ENCODE measurements at places on chromosomes 2 and 18.
A peak's percentile ranks its signal among the peaks of the same experiment; 100 is the strongest.

DNA sequence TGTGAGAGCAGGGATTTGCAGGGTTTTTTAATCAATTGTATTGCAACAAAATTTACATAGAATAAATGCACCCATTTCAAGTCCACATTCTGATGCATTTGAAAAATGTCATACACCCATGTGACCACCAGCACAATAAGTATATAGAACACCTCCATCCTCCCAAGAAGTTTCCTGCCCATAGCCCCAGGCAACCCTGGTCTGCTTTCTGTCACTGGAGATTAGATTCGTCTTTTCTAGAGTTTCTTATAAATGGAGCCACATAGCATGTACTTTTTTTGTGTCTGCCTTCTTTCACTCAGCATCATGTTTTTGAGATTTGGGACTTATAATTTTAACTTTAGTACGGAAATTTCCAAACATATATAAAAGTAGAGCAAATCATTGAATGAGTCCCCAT, 127.2 kb upstream of the EPAS1 start:
- DNase-seq = no peak

DNA sequence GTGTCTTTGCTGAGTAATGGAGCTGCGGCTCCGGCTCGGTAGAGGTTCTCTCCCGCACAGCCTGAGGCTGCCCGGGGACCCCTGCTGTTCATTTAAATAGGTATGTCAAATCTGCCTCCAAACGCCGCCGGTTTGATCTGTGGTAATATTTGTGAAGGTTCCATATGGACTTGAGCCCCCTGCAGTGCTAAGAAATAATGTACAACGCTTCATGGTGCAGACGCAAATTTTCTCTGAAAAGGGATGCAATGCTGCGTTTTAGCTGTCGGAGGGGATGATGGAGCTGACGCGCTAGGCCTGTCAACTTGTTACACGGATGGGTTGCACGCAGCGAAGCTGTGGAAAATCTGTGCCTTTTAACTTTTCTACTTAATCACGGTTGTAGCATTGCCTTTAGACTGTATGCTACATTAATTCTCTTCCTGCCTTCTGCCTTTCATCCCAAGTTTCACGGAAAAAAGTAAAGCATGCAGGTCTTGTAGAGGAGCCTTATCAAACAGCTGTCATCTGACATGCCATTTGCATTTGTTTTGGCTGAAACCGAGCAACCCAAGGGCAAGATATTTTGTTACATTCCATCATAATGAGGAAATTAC, 43.2 kb downstream of the MRPS9 start:
- DNase-seq = no peak

DNA sequence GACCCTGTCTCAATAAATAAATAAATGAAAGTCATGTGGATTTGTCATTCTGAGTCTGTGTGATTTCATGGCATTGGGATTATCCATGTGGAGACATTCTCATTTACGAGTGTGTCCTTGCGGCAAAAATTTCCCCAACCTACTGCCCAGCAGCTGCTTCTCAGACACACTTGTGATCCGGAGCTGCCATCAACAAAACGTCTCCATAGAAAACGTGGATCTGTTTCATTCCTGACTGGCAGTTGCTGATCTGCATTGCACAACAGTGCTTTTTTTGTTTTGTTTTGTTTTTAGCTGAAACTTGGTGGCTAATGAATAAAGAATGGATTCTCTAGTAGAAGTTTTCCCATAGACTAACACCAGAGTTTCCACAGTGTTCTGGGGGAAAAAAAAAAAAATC, 74.7 kb downstream of the TGIF1 start:
- no peak for DNase-seq

DNA sequence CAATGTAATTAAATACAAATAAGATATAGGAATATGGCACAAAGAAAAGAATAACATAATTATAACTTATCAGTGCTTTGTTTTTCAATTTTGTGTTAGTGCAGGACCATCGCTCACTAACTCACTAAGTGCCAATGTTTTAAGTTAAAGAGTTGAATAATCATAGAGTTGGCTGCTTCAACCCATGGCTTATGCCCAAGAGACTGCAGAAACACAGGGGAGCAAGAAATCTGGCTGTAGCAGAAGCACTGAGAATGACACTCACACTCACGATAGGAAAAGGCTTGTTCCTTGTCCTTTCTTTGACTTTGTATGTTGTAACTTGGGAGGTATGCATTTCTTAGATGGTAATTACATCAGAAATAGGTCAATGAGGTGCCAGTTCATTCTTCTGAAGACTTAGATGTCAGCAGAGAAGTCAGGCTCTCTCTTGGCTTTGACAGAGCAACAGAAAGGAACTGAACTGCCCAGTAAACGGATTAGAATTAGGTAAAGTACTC, 852.2 kb downstream of the LRRTM4 start:
- no peak for DNase-seq

DNA sequence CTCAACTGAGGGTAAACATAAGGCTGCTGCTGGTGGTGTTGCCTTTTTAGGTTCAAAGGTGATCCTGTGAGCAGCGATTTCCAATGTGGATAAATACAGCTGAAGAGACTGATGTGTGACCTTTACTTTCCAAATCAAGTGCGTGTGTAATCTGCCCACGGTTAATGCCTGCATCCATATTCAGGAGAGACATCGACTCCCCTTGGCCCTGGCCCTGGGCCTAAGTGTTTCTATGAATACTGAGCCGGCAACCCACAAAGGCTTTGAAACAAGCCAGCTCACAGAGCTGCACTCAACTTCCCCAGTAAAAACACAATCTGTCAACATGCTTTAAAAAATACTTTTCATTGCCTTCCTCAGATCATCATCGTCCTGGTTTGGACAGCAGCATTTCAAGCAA, 1026.6 kb downstream of the TMEM182 start:
- DNase-seq = no peak

DNA sequence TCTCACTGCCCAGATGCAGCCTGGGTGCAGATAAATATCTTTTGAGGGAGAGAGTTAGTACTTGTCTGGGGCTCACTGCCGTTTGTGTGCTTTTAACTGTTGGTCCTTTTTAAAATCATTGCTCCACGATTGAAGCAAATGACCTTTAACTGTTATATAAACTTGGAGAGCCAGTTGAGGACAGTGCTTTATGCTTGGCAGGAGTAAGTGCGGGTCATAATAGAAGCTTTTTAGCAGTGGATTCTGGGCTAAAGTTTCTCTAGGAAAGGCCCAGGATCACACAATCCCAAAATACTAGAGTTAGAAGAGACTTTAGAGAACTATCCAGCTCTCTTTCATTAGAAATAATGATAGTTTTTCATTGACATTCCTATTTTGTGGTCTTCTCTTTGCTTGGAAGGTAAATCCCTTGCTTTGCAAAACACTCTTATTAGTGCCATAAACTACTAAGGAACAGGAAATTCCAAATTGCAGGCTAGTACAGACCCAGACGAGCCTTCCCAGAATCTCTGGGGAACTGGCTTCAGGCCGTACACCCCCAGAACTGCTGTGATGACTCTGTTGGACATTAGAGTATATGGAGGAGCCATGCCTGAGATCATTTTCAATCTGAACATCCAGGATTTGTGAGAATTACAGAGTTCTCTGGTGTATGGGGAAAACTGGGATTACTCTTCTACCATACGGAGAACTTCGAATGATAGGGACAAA, 19.1 kb downstream of the LIMS1 start:
- no peak for DNase-seq

DNA sequence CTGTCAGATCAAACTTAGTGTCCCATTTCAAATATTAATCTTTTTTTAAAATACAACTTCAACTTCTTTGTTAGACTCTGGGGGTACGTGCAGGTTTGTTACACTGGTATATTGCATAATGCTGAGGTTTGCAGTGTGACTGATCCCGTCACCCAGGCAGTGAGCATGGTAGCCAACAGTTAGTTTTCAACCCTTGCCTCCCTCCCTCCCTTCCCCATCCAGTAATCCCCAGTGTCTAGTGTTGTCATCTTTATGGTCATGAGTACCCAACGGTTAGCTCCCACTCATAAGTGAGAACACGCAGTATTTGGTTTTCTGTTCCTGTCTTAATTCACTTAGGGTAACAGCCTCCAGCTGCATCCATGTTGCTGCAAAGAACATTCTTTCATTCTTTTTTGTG, 23.9 kb downstream of the NOL10 start:
- no peak for DNase-seq

GRCh38 chr2:195612611-195613495, 44.2 kb upstream of the SLC39A10 start:
- DNase-seq = peak; percentile 9

GRCh38 chr2:9709539-9710285, 78.9 kb upstream of the YWHAQ start:
- no peak for DNase-seq

DNA sequence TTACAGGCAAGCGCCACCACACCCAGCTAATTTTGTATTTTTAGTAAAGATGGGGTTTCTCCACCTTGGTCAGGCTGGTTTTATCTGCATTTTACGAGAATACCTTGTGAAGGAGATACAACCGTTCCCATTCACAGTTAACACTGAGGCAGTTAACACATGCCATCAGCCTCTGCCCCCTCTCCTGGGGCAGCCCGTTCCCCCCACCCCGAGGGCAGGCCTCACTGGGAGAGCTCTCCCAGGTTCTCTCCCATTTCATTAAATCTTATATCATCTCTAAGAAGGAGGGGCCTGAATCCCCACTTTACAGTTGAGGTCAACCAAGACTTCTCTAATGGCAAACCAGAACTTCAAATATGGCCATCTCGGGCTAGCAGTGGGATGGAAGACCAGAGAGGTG, 95.0 kb upstream of the ST3GAL5 start:
- no peak for DNase-seq

- DNase-seq = no peak
Measured at GRCh38 chr2:38434595-38434994, 57.5 kb upstream of the ATL2 start.

- DNase-seq = no peak
Measured at GRCh38 chr2:105747991-105748390, 3.3 kb downstream of the NCK2 start.

- no peak for DNase-seq
Measured at GRCh38 chr2:187446711-187447110, 1.3 kb downstream of the CALCRL start.

DNA sequence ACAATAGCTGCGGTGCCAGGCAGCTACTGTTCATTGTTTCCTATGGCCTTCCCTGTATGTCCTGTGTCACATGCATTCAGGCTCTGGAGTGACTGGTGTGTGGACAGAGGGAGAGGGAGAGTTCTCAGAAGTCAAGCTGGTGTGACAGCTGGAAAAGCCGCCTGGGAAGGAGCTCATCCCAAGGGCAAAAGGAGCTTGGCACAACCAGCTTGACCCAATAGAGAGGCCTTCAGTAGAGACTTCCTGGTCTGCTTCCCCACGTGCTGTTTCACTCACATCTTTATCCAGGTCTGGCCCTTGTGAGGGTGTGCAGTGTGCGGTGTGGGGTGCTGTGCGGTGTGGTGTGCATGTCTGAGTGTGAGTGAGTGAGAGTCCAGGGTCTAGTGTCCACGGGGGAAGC, 11.1 kb upstream of the NT5DC4 start:
- no peak for DNase-seq
